HepG2 (cell line): ENCODE measurements at places on chromosomes 12 and 14.

DNA sequence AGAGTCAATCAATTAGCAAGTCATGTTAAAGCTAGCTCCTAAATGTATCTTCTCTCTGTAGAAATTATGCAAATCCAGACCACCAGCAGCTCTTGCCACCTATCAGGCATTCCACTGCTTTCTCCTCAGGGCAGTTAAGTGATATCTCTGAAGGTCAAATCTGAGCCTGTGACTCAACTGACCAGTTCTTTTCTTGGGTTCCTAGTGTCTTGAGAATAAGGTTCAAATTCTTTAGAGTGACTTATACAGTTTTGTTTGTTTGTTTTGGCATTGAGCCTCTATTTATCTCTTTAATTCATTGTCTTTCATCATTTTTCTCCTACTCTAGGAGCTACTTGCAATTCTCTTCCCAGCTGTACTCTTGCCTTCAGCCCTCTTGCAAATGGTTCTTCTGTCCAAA lies 2.5 kb upstream of the LRIG3 start:
- no peak for DNase-seq

- DNase-seq, result no peak
Measured at GRCh38 chr12:56308714-56309113, 7.1 kb downstream of the CNPY2 start.

- DNase-seq, result no peak
Measured at GRCh38 chr12:69512820-69513219, 42.6 kb downstream of the FRS2 start.

DNA sequence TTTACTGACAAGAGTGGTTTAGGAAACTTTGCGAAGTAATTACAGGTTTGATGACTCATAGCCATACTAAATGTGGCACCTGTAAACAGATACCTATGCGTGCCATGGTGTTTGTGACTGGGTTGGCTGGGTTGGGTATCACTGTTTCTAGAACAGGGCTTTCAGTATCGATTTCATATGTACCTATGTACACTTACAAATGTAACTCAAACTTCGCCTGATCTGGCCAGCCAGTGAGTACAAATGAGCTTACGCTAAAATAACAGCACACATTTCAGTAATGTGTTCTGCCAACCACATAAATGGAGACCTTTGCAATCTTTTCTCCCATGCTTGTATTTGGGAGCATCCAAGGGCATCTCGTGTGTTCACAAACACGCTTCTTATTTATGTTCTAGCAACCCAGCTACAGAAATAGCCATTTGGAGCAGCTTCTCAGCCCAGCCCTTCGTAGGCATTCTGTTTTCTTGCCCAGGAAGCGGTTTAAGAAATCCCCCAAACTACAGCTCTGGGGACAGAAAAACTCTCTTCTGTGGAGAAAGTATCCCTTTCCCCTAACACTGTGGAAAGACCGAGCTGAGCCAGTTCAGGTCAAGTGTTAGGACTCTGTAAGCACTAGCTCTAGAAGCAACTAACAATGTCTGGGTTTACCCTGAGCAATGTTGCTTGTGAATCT lies 42.3 kb upstream of the MDM1 start:
- DNase-seq, result no peak

GRCh38 chr14:73752297-73752992 lies 38.3 kb upstream of the PNMA1 start:
- no peak for DNase-seq

- DNase-seq, result no peak
Measured at GRCh38 chr12:42362647-42363260, 36.8 kb downstream of the PPHLN1 start.

- DNase-seq, result no peak
Measured at GRCh38 chr14:35829449-35829848, 3.3 kb downstream of the BRMS1L start.

GRCh38 chr12:52165096-52165855 lies 26.5 kb downstream of the KRT80 start:
- no peak for DNase-seq

DNA sequence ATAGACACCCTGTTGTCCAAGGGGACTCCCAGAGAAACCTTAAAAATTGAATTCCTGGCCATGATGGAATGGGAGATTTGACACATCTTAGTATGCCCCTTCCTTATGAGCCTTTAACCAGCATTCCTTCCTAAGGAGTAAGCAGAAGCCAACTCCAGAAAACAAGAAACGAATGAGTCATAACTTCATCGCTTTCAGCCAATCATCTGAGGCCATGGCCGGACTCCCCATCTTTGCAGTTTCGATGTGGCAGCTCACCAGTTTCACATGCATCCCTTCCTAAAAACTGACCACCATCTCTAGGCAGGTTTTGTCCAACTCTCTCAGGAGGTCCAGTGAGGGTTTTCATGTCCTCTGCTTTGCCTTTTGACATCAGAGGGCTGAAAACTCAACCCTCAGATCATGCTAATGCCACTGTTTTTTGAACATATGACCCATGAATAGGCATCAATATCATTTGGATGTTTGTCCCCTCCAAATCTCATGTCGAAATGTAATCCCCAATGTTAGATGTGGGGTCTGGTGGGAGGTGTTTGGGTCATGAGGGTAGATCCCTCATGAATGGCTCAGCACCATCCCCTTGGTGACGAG lies 19.9 kb downstream of the DAAM1 start:
- no peak for DNase-seq

DNA sequence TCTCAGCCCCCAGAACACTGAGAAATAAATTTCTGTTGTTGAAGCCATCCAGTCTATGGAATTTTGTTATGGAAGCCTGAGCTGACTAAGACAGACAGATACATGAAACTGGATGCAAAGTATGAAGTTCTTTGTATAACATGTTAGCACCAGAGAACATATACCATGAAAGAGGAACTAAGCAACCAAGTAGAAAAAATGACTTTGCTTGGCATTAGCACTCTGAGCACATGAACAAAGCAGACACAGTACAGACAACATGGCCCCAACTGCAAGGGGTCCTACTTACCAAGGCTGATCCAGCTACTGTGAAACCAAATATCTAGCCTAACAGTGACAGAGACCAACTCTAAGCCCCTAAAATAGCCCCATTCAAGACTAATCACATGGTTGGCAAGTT lies 13.8 kb downstream of the EXOC5 start:
- DNase-seq, result no peak

GRCh38 chr14:29643433-29644211 lies 284.0 kb downstream of the PRKD1 start:
- DNase-seq, result no peak

GRCh38 chr12:72313806-72314205 lies 41.6 kb downstream of the TRHDE start:
- DNase-seq, result no peak

DNA sequence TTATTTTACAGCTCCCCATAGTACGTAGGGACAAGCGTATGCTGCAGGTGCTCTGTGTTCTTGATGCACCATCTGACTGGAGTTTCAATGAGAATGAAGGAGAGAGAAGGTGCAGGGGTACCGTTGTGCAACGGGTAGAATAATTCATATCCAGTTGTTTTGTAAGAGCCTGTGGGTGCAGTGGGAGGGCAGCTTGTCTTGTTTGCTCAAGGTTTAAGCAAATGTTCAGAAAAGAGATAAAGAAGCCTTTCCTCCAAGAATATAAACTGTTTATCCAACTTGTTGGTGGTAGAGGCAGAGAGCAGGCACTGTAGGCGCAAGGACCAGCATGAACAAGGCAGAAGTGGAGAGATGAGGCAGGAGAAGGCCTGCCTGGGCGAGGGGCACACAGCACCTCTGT lies 64.2 kb downstream of the ADCK1 start:
- no peak for DNase-seq

GRCh38 chr12:103901518-103902173 lies 28.6 kb upstream of the HSP90B1 start:
- no peak for DNase-seq

- no peak for DNase-seq
Measured at GRCh38 chr12:64909124-64909523, 84.7 kb downstream of the TBC1D30 start.
